KG1 (cell line): ENCODE measurements at places on chromosomes 7 and 10.

DNA sequence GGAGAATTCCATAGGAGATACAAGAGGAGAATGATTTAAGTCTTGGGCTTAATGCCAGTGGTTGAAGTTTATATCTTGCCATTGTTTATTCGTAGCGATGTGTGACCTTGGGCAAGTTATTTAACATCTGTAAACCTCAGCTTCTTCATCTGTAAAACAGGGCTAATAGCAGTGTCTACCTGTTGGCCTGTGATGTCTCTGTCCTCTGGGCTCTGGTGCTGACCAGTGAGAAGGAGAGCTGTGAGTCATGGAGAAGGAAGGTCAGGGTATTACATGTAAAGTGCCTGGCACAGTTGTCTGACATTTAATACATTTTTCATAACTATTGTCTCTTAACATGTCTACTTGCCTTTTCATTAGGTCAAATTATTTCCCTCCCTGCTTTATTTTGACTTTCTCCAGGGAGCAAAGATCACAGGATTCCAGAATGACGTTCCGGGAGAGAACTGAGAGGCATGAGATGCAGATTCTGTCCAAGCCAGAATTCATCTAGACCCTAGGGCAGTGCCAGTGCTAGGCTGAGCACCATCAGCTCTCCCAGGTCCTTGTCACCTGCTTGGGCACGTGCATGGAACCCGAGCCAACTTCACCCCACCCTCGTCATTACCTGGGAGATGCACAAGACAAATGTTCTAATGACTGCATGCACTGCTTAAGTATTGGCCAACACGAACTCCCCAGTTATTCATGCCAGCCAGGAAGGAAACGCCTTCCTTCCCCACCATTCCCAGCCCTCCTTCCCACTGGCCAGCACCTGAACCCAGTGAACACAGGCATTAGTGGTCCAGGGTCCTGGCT, 187.9 kb downstream of the DPY19L1 start:
- no peak for DNase-seq

GRCh38 chr7:141387521-141388217, 163.5 kb upstream of the AGK start:
- DNase-seq, result no peak

DNA sequence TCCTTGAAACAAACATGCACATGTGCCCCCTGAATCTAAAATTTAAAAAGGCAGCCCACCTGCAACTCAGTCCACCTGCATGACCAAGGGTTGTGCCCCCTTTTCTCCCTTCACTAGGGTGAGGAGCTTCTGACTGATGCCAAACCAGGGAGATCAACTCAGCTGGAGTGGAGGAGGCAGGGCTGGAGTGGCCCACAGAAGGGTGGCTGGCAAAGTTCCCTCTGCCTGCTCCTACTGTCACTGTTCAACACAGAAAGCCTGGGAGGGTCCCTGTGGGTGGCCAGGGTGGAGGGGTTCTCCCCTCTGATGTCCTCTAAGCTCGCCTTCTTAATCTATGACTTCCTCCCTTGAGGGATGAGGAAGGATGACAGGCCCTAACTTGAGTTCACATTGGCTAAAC, 55.7 kb upstream of the ANTXRL start:
- DNase-seq, result no peak

DNA sequence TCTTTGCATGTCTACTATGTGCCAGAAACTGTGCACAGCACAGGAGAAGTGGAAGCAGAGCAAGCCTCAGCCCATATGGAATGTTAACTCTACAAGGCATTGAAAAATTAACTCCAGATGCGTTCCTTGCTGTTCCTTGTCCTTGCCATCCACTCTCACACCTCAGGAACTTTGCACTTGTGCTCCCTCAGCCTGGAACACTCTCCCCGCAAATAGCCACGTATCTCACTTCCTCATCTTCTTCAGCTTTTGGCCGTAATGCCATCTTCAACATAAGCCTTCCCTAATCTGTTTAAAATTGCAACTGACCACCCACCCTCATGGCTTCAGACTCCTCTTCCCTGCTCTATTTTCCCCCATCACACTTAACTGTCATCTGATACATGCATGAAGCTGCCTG, 83.2 kb upstream of the CAPZA2 start:
- DNase-seq, result no peak

DNA sequence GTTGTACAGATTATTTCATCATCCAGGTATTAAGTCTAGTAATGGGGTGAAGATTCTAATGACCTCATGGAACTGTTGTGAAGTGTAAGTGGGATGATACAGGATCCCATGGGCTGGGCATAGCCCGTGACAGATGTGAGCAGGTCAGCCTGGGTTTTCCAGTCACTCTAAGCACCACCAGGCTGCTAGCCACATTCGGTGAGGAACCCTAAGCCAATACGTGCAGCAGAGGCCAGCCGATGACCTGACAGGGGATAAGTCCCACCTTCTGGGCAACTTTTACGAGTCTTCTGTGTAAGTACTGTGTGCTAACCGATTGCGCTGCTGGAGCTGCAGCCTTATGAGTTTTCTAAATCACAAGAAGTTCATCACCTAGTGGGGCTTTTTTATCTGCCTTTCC, 7.3 kb downstream of the ZNF503 start:
- no peak for DNase-seq

DNA sequence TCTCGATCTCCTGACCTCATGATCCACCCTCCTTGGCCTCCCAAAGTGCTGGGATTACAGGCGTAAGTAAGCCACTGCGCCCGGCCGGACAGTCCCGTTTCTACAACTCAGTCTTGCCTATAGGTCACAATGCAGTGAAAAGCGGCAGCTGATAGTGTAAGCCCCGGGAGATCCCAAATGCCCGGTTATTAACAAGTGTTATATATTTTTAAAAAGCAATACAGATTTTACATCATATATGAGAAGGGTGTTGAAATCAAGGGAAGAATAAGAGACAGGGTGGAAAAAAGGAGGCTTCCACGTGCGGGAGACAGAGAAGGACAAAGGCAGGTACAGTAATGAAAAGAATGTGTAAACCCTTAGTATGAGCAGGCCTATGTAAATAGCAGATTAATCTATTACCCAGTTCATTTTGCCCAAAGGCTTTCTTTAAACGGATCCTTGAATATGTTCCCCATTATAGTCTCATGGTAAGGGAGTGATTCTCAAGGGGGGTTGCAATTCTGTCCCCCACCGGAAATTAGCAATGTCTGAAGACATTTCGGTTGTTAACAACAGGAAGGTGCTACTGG, 170.8 kb downstream of the PDE1C start:
- no peak for DNase-seq

- DNase-seq, result no peak
Measured at GRCh38 chr7:6475433-6476186, 27.9 kb upstream of the DAGLB start.

DNA sequence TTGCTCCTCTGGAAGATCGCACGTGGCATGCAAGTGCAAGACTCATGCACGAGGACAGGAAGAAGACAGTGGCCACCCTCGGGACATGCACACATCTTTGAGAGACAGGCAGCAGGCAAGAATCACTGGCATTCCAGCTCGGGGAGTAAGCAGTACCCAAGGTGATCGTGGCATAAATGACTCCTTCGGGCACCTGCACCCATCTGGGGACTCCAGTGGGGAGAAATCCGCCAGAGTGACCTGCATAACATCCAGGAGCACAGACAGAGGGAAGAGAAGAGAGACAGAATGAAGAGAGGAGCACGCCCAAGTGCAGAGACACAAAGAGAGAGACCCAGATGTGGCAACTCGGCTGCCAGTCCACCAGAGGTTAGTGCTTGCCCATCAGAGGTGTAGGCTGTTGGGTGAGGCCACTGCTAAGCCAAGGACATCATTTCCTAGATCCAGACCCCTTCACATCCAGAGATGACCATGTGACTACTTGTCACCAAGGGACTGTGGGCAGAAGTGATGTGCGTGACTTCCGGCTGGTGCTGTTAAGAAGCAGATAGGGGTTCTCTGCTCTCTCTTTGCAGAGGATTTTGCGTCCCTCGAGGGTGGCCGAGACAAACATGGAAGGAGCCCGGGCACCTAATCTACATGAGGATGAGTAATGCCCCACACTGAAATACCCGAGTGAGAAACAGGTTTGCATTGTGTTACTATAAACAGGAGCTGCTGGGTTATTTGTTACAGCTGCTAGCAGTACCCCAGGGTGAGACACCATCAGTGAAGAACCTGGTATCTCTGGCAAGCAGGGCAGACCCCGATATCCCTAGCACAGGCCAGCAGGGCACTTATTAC, 80.6 kb downstream of the VWA2 start:
- DNase-seq, result no peak

DNA sequence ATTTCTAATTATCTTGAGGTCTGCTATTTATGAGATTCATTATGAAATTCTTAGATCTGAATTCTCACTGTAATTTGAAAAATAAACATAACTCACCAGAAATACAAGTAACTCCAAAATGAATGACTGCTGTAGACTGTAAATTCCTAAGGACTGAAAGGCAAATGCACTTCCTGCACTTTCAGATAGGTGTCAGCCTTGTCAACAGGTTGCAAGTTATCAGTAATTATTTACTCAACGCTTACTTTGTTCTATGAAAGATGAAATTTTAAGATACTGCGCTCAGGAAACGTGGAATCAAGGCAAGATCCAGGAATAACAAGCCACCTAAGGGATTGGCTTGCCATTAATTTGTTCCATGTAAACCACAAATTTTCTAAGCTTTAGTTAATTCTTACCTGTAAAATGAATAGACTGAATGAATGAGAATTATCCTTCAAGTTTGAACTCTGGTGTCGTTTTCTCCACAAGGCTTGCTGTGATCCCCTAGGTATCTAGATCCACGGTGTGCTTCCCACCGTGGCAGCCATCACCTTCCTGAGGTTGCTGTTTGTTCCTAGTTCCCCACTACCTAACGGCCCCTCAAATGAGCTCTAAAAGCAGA, 12.6 kb downstream of the DHX32 start:
- DNase-seq, result no peak
